Activated CD4-positive, alpha-beta T cell treated with anti-CD3 and anti-CD28 coated beads, Interleukin-2, amount 10 ng/mL, durations not matched to agents 24 days and 14 days (primary cell): ENCODE measurements at places on chromosomes 4 and X. TPM values are rescaled to one million over a fixed set of nuclear protein-coding genes. Genes with fewer than 3 reads are reported as not detected.

NXF3 gene
- total RNA-seq = not detected in 2 replicates

SMAD1 gene
- 3.9 and 4.3 TPM in 2 replicates for total RNA-seq

GLRB gene
- not detected in 2 replicates for total RNA-seq

RNF150 gene
- 0.02 TPM in 1 of 2 replicates, not detected in the other for total RNA-seq

CYLC1 gene
- total RNA-seq = not detected in 2 replicates

DNA sequence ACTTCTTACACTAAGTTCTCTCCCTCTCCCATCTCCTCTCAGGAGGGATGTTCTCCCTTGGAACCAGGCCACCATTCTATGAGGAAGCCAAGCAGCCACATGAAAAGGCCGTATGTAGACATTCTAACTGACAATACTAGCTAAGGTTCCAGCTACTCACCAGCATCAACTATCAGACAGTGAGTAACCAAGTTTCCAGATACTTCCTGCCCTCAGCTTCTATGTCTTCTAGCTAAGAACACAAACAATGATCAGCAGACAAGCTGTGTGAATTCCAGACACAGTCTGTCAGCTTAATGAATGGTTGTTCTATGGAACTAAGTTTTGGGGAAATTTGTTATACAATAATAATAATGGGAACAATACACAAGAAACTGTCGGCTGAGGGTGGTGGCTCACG is 50.8 kb downstream of the SMIM14 start:
- no peaks in the 10 kb centered on the region for H3K4me1 ChIP-seq
- DNase-seq = no peak
- no peak overlapping the region for H3K27ac ChIP-seq
- H3K4me3 ChIP-seq = no peak overlapping the region
- peaks cover 2% of the 10 kb centered on the region for H3K27me3 ChIP-seq

DNA sequence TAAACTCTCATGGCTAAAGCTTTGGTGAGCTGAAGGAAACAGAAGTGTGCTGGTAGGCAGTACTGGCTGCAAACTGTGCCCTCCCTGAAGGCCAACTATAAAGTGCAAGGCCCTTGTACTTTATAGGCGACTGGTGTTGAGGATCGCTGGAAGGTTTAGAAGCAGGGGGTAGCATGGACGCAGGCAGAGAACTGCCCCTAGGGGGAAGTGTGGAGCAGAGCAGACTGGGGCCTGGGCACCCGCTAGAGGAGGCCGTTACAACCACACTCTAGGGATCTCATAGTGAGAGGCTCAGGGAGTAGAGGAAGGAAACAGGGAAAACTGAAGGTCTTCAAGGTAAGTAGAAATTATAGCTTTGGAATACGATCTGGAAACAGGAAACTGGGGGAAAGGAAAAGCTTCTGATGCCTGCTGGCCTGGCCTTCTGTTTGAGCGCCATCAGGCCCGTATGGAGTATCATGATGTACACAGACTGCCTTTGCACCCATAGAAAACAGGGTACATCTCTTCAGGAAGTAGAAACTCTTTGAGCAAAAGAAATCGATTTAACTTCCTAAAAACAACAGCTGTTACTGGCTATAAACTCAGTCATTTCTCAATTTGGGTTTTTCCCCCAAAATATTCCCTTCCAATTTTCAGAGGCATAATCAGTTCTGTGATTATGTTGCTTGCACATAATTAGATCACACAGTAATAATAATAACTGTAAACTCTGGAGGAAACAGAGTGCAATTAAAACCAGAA is 23.9 kb upstream of the TMSB4X start:
- peaks cover 63% of the 10 kb centered on the region for H3K4me1 ChIP-seq
- DNase-seq = peak; percentile 92
- H3K27ac ChIP-seq = peak overlapping the region; percentile 96
- H3K36me3 ChIP-seq = no peaks in the 10 kb centered on the region
- H3K27me3 ChIP-seq = no peaks in the 10 kb centered on the region
- H3K4me3 ChIP-seq = peak overlapping the region; percentile 87

DNA sequence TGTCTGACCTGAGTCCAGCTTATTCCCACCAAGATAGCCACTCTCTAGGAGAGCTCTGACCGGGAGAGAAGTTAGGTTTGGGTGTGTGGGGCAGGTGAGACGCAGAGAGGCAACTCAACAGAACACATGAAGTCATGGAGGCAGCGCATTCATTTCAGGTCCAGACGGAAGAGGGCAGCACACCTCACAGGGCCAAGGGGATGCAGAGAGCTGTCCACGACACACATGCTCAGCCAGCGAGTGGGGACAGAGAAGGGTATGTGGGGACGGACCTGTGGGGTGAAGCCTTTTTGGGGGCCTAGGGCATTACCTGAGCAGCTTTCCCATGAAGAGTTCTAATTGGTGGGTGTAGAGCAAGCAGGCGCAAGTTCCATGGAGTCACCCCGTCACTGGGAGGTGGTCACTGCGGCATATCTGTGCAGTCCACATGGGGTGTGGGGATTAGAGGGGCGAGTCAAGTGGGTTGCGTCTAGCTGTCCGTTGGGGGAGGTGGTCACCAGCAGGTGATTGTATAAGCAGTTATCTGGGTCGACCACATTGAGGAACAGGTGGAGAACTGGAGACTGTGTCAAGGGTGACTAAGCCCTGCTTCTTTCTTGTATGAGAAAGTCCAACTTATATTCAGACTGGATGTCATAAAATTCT is 24.3 kb upstream of the UXT start:
- H3K4me1 ChIP-seq = no peaks in the 10 kb centered on the region
- DNase-seq = no peak

GRCh38 chrX:646228-646495 is 15.6 kb downstream of the SHOX start:
- H3K27me3 ChIP-seq = peaks cover 9% of the 10 kb centered on the region
- no peak for DNase-seq
- no peaks in the 10 kb centered on the region for H3K36me3 ChIP-seq
- no peak overlapping the region for H3K27ac ChIP-seq
- H3K4me3 ChIP-seq = no peak overlapping the region

- H3K4me1 ChIP-seq = peaks cover 2% of the 10 kb centered on the region
- H3K36me3 ChIP-seq = peaks cover 10% of the 10 kb centered on the region
- no peaks in the 10 kb centered on the region for H3K27me3 ChIP-seq
- no peak overlapping the region for H3K27ac ChIP-seq
Observed at GRCh38 chrX:350534-351323, 32.1 kb upstream of the GTPBP6 start.

GRCh38 chr4:14333616-14334015 is 668.7 kb upstream of the CPEB2 start:
- H3K4me3 ChIP-seq = no peak overlapping the region
- no peaks in the 10 kb centered on the region for H3K36me3 ChIP-seq
- no peak for DNase-seq
- no peaks in the 10 kb centered on the region for H3K4me1 ChIP-seq
- H3K27ac ChIP-seq = no peak overlapping the region
- no peaks in the 10 kb centered on the region for H3K27me3 ChIP-seq

DNA sequence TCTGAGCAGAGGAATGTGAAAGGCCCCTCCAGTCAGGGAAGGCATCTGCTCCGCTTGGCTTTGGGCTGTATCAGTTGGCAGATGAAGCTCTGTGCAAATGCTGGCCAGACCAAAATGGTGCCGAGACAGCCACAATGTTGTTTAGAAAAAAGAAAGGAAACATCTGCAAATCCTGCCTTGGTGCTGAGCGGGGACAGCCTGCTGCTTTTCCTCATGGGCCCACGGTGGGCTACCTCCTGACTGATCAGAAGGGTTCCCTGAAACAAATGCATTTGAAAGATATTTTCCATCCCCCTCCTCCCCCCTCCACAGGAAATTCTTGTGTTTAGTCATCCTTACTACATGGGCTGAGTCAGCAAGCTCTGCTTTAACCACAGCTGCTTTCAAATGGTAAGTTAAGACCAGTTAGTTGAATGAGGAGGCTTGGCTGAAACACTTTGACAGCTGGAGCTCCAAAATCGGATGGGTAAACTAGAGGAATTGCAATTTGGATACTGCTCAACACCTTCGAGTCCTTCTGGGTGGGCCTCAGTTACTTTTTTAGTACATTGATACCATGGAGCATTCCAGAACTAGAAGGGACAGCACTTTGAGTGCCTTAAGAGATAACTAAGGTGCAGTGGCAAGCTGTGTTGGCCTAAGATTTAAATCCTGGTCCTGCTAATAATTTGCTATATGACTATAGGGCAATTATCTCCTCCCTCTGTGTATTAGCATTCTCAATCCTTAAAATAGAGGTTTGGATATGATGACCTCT is 36.0 kb downstream of the PLAC1 start:
- peaks cover 11% of the 10 kb centered on the region for H3K4me1 ChIP-seq
- H3K36me3 ChIP-seq = no peaks in the 10 kb centered on the region
- no peak overlapping the region for H3K4me3 ChIP-seq

DNA sequence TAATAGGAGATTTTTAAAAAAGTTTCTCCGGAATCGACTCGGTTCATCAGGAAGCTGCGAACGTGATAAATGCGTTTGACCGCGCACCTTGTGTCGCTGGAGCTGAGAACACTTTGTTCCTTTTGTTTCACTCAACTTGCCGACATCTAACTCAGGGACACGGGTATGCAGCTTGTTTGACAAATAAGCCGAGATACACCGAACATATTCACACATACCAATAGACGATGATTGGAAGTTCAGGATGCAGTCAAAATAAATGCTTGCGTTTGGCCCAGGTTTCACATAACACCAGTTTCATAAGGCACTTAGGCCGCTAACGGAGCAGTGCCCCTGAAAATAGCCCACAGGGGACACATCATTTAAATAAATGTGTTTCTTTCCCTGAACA is 932 bp upstream of the SHISA3 start:
- H3K4me3 ChIP-seq = peak overlapping the region; percentile 85
- peaks cover 25% of the 10 kb centered on the region for H3K4me1 ChIP-seq
- peak; percentile 60 for DNase-seq
- no peak overlapping the region for H3K27ac ChIP-seq

DNA sequence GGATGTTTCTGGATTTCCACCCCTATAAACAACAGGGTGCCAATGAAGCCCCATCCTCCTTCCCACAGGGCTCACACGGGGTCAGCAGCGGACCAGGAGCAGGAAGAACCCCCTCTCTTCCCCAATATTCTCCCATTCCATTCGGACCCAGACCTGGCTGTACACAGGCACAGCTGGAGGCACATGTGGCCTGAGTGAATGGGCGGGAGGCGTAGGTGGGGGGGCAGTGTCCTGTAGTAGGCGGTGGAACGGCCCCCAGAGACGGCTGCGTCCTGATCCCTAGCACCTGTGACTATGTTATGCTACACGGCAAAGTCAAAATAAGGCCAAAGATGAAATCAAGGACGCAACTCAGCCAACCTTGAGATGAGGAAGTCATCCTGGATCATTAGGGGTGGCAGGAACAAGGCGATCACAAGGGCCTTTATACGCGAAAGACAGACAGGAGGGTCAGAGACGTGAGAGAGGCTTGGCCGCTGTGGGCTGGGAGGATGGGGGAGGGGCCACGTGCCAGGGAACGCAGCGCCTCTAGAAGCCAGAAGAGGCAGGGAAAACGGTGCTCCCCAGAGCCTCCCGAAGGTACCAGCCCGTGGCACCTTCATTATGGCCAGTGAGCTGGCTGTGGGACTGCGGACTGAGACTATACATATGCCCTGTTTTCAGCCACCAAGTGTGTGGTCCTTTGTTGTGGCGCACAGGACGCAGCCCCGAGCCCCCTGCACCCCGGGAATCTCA is 75.6 kb downstream of the WFS1 start:
- no peak for DNase-seq
- H3K36me3 ChIP-seq = no peaks in the 10 kb centered on the region
- H3K27ac ChIP-seq = no peak overlapping the region
- no peaks in the 10 kb centered on the region for H3K4me1 ChIP-seq
- no peak overlapping the region for H3K4me3 ChIP-seq

GRCh38 chr4:80610199-80610598 is 274.7 kb downstream of the CFAP299 start:
- H3K27ac ChIP-seq = no peak overlapping the region
- H3K36me3 ChIP-seq = no peaks in the 10 kb centered on the region
- no peak overlapping the region for H3K4me3 ChIP-seq
- DNase-seq = no peak
- H3K4me1 ChIP-seq = no peaks in the 10 kb centered on the region

- no peak overlapping the region for H3K4me3 ChIP-seq
- peak overlapping the region; percentile 76 for H3K27ac ChIP-seq
- peak; percentile 67 for DNase-seq
- H3K36me3 ChIP-seq = peaks cover 17% of the 10 kb centered on the region
- no peaks in the 10 kb centered on the region for H3K27me3 ChIP-seq
Observed at GRCh38 chr4:56410247-56411062, 23.2 kb upstream of the AASDH start.

DNA sequence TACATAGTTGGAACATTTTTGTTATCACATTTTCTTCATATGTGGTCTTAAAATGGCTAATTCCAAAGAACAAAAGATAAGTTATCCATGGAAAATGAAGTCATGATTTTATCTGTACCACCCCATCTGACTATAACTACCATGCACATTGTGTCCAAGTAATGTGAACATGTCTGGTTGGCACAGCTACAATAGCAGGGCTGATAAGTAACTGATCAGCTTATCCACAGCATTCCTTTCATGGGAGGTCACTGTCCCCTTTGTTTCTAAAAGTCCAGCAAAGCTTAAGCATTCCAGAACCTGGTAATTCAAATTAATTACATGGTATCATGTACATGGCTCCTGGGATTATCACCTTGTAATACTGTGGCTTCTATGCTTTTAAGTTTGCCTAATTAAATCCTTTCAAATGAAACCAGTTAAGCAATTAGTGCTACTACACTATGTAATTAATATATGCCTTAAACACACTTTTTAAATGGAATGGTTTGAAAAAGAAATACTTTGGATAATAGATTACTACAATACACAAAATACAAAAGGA is 21.1 kb upstream of the SORBS2 start:
- DNase-seq = no peak
- no peaks in the 10 kb centered on the region for H3K36me3 ChIP-seq
- H3K4me1 ChIP-seq = no peaks in the 10 kb centered on the region
- no peak overlapping the region for H3K27ac ChIP-seq
- no peaks in the 10 kb centered on the region for H3K27me3 ChIP-seq

GRCh38 chr4:125268068-125268755 is 46.5 kb upstream of the FAT4 start:
- no peak for DNase-seq
- no peaks in the 10 kb centered on the region for H3K4me1 ChIP-seq
- H3K27me3 ChIP-seq = no peaks in the 10 kb centered on the region
- H3K36me3 ChIP-seq = no peaks in the 10 kb centered on the region

DNA sequence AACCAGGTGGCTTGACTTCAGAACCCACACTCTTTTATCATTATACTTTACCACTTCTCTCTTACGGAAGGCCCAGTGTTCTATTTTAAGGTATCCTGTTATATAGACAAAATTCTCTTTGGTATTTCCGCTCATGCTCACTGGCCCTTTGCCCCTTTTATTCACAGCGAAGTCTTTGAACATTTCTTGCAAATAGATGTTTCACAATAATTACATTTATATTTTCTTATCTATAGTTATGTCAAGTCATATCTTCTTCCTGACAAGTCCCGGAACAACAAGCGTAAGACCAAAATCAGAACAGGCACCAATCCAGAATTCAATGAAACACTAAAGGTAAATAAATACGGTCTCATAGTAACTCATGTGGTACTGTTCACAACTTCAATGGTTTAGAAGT is 102.0 kb downstream of the SYTL5 start:
- H3K4me1 ChIP-seq = no peaks in the 10 kb centered on the region
- no peak for DNase-seq
- no peak overlapping the region for H3K27ac ChIP-seq
- H3K36me3 ChIP-seq = no peaks in the 10 kb centered on the region

- H3K4me1 ChIP-seq = no peaks in the 10 kb centered on the region
- H3K27ac ChIP-seq = no peak overlapping the region
- no peak overlapping the region for H3K4me3 ChIP-seq
- no peak for DNase-seq
- H3K36me3 ChIP-seq = no peaks in the 10 kb centered on the region
- no peaks in the 10 kb centered on the region for H3K27me3 ChIP-seq
Observed at GRCh38 chr4:144699565-144699964, 53.6 kb downstream of the HHIP start.

- DNase-seq = no peak
- H3K36me3 ChIP-seq = peaks cover 37% of the 10 kb centered on the region
- no peak overlapping the region for H3K4me3 ChIP-seq
- peaks cover 15% of the 10 kb centered on the region for H3K4me1 ChIP-seq
Observed at GRCh38 chr4:88793475-88793874, 95.8 kb upstream of the NAP1L5 start.
